ENCODE measurements at places on chromosomes 6 and 20. TPM values are rescaled to one million over a fixed set of nuclear protein-coding genes. Genes with fewer than 3 reads are reported as not detected.

DNA sequence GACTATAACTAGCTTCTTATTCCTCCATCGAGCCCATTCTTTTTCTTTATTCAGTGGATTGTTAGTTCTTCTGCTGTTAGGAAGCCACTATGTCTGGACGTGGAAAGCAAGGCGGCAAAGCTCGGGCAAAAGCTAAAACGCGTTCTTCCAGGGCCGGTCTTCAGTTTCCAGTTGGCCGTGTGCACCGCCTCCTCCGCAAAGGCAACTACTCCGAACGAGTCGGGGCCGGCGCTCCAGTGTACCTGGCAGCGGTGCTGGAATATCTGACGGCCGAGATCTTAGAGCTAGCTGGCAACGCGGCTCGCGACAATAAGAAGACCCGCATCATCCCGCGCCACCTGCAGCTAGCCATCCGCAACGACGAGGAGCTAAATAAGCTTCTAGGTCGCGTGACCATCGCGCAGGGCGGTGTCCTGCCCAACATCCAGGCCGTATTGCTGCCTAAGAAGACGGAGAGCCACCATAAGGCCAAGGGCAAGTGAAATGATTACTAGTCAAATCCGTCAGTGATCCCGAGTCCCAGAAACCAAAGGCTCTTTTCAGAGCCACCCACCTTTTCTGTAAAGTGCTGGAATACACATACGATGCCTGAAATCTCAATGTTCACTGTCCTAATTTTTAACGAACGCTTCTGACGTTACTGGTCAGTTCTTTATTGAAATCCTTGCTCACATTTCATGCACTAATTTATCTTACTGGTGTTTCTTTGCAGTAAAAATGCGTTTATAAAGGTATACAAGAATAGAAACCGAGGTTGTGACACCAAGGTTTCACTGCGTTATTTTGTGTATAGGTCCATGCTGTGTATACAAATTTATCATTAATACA is 129.9 kb downstream of the HFE start:
- no peaks in the 10 kb centered on the region for H3K27me3 ChIP-seq
- H3K4me3 ChIP-seq, result no peak overlapping the region
- H3K4me1 ChIP-seq, result no peaks in the 10 kb centered on the region
- no peaks in the 10 kb centered on the region for H3K36me3 ChIP-seq

DNA sequence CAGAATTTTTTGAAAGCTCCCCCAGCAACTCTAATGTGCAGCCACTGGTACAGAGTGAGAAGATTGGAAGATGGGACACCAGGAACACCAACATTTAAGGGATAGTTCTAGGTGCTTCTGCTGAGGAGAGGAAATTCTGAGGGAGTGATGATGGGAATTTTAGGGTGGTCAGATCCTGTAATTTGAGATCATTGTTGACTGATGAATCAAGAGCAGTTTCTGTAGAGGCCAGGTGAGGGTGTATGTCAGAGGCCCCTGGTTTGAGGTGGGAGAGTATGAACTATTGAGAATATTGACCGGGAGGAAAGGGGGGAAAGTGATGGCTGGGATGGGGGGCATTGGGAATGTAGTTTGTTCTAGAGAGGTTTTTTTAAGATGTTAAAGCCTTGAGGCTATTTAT is 47.2 kb downstream of the PTPRA start:
- peaks cover 10% of the 10 kb centered on the region for H3K4me1 ChIP-seq
- H3K36me3 ChIP-seq, result peaks cover 20% of the 10 kb centered on the region
- no peak overlapping the region for H3K4me3 ChIP-seq
- H3K27ac ChIP-seq, result no peak overlapping the region
- H3K27me3 ChIP-seq, result no peaks in the 10 kb centered on the region

Gene HTR1E
- not detected for total RNA-seq

DNA sequence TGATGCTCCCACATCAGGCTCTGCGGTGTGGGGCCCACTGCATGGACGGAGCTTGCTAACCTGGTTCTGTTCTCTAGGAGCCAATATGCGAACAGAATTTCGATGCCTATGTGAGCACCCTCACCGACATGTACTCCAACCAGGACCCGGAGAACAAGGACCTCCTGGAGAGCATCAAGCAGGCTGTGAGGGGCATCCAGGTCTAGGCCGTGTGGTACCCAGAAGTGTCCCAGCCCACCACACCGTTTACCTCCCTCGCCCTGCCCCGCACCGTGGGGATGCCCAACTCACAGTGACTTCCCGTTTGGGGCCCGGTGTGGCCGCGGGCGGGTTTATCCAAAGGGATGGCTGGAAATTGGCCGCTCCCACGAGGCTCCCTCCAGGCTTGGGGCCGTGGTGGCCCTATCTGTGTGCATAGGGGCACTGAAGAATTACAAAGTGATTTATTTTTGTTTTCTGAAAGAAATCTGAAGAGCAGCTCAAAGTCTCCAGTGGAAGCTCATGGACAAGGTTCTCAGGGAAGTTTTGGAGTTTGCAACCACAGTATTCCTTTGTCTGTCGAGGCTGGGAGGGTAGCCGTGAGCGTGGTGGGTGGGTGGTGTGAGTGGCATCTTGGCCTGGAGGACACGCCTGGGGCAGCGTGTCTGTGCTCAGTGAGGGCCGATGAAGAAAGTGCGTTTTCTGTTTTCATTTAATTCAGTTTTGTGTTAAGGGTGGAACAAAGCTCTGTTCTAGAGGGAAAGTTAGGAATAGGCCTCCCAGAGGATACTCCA is 15.1 kb upstream of the PCMTD2 start:
- no peaks in the 10 kb centered on the region for H3K4me1 ChIP-seq
- no peak overlapping the region for H3K27ac ChIP-seq
- H3K36me3 ChIP-seq, result no peaks in the 10 kb centered on the region
- no peak for DNase-seq

DNA sequence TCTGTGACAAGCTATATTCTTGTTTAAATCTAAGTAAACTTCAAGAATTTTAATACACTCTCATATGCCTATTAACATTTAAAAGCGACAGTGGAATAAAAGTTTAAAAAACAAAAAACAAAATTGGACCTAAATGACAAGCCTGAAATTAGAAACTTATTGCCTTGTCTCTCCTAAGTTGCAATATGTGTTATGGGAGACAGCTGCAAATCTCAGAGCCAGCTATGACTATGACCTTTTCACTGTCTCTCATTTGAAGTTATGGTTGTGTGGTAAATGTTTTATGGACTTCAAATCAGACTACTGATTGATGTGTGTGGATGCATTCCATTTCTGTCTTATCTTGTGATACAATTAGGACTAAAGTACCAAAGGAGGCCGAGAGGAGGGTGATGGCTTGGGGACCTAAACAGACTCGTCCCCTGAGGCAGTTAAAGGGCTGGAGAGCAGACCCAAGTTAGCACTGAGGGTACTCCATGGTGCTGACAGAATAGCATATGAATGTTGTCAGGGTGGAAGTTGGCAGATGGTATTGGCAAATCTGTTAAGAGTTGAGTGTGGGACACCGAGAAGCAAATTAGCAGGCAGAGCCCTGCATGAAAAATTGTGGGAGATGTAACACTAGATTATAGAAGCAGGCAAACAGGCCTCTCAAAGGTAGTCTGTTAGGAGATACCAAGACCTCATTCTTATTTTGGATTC is 930.1 kb upstream of the MAN1A1 start:
- H3K27me3 ChIP-seq, result no peaks in the 10 kb centered on the region
- no peaks in the 10 kb centered on the region for H3K4me1 ChIP-seq
- no peak overlapping the region for H3K4me3 ChIP-seq
- no peaks in the 10 kb centered on the region for H3K36me3 ChIP-seq
- DNase-seq, result no peak
- no peak overlapping the region for H3K27ac ChIP-seq

- no peaks in the 10 kb centered on the region for H3K4me1 ChIP-seq
- no peaks in the 10 kb centered on the region for H3K27me3 ChIP-seq
- H3K27ac ChIP-seq, result no peak overlapping the region
- no peaks in the 10 kb centered on the region for H3K36me3 ChIP-seq
- no peak overlapping the region for H3K4me3 ChIP-seq
These were observed 652.2 kb downstream of the QKI start for GRCh38 chr6:164066766-164067165.

Gene SMOC2
- total RNA-seq, result not detected

- H3K27ac ChIP-seq, result no peak overlapping the region
- DNase-seq, result no peak
- H3K36me3 ChIP-seq, result no peaks in the 10 kb centered on the region
- H3K4me3 ChIP-seq, result no peak overlapping the region
- H3K4me1 ChIP-seq, result no peaks in the 10 kb centered on the region
- peaks cover 84% of the 10 kb centered on the region for H3K27me3 ChIP-seq
These were observed 20.9 kb upstream of the SMOC2 start for GRCh38 chr6:168420084-168420483.

Gene SOBP
- total RNA-seq, result 0.21 TPM

GRCh38 chr6:56368491-56368890 is 121.1 kb upstream of the COL21A1 start:
- DNase-seq, result no peak
- no peaks in the 10 kb centered on the region for H3K36me3 ChIP-seq
- peaks cover 33% of the 10 kb centered on the region for H3K4me1 ChIP-seq
- no peaks in the 10 kb centered on the region for H3K27me3 ChIP-seq
- H3K27ac ChIP-seq, result no peak overlapping the region

Gene PERP
- 103 TPM for total RNA-seq

Gene ULBP3
- total RNA-seq, result 6.3 TPM

DNA sequence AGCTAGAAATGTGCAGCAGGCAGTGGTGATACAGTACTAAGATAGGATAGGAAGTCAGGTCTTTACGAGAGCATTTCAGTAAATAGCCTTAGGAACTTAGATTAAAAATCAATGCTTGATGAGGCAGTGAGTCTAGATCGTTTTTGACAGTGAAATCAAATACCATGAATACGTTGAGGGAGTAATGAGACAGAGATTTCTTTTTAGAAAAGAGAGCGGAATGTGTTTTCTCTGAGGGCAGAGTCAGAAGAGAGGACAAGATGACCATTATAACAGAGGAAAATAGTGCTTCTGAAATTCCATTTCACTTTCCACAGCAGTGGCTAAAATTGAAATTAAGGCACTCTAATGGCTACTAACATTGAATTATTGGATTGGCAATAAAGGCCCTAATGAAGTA is 339.6 kb downstream of the UTRN start:
- no peak overlapping the region for H3K4me3 ChIP-seq
- no peaks in the 10 kb centered on the region for H3K27me3 ChIP-seq
- H3K27ac ChIP-seq, result no peak overlapping the region
- no peaks in the 10 kb centered on the region for H3K36me3 ChIP-seq

DNA sequence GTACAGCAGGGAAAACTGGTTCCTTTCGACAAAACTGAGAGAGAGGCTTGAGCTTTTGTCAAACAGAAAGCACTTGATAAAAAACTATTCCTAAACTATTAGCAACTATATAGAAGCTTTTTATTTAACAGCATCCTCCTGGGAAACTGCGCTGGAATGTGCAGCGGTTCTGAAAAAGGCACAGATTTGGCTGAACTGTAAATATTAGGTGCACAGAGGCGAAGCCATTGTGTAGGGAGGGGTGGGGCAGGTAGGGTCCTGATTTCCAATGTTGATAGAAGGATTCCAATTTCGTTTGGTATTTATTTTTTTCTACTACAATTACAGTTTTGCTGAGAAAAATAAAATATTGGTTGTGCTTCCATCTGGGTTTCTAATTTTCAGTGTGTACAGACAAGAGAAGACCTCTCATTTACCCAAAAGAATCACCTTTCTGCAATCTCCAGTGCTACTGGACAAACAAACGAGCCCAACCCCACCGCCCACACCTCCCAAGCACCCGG is 698 bp upstream of the SH3BGRL2 start:
- no peak for DNase-seq
- H3K4me1 ChIP-seq, result peaks cover 23% of the 10 kb centered on the region
- no peaks in the 10 kb centered on the region for H3K36me3 ChIP-seq
- H3K4me3 ChIP-seq, result peak overlapping the region; percentile 93
- no peaks in the 10 kb centered on the region for H3K27me3 ChIP-seq

DNA sequence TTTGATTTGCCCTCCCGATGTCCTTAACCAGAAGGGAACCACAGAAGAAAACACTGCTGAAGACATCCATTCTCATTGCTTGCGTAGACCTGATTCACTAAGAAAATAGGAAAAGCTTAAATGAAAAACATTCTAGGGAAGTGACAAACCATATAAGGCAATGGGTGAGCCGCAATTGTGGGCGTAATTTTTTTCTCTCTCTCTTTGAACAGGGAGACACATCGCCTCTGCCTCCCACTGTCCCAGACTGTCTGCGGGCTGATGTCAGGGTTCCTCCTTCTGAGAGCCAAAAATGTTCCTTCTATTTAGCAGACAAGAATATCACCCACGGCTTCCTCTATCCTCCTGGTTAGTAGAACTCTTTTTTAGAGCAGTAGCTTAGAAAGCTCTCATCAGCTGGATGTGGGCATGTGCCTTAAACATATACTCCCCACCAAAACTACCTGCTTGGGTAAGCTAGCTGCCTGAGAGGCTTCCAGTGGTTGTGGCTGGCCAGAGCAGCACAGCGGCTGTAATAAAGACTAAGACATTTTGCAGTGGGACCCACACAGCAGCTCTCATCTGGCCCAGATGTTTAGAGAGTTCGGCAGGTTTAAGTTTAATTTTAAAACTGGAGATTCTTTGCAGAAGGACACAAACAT is 22.7 kb upstream of the CTAGE9 start:
- no peaks in the 10 kb centered on the region for H3K36me3 ChIP-seq
- peak; percentile 56 for DNase-seq
- no peak overlapping the region for H3K4me3 ChIP-seq
- H3K27ac ChIP-seq, result no peak overlapping the region
- peaks cover 4% of the 10 kb centered on the region for H3K4me1 ChIP-seq

- H3K36me3 ChIP-seq, result peaks cover 28% of the 10 kb centered on the region
- H3K4me1 ChIP-seq, result peaks cover 26% of the 10 kb centered on the region
- H3K27ac ChIP-seq, result peak overlapping the region; percentile 98
- no peaks in the 10 kb centered on the region for H3K27me3 ChIP-seq
These were observed 3.6 kb downstream of the CPNE1 start for GRCh38 chr20:35661053-35661452.

Gene HLA-DPB1
- not detected for total RNA-seq

DNA sequence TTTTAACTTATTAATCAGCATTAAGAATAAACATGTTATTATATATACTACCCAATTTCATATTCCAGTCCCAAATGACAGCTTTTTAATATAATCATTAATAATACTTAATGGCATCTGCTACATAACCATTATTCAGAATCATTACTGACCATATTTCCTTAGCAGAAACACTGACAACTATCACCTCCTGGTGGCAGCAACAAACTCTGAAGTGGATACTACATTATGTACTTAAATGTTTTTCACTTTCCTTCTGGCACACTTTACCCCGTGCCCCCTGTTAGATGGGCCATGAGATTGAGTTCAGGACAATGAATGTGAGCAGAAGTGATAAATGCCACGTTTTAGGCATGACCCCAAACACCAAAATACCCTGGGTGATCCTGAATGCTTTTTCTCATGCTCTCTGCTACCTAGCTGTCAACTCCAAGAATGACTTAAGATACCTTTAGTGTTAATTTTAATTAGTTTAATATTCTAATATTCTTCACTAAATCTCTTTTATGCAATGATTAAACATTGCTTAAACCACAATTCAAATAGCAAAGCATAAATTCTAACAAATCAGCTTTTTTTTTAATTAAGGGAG is 77.1 kb downstream of the LMBRD1 start:
- H3K4me1 ChIP-seq, result no peaks in the 10 kb centered on the region
- H3K4me3 ChIP-seq, result no peak overlapping the region
- H3K27ac ChIP-seq, result no peak overlapping the region
- DNase-seq, result peak; percentile 33
- no peaks in the 10 kb centered on the region for H3K27me3 ChIP-seq
